ENCODE measurements at places on chromosomes 7 and 10.

- no peak for DNase-seq
These were observed 151.8 kb downstream of the SFMBT2 start for GRCh38 chr10:7258948-7259523.

DNA sequence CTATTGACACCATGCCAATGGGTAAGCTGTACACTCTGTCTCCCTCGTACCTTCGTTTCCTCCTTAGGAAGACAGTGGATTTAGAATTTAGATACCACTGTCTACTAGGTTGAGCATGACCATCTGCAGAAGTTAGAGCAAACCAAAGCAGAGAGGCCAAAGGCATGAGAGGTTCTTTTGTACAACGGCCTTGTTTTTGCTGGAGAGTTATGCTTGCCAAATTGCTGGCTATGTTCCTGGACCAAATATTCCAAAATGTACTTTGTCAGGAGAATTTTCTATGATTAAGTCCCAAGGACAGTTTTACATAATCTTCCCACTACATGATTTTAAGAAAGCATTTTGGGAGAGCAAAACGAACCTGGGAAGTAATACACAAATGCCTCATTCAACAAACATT lies 47.9 kb upstream of the PLCE1 start:
- no peak for DNase-seq

DNA sequence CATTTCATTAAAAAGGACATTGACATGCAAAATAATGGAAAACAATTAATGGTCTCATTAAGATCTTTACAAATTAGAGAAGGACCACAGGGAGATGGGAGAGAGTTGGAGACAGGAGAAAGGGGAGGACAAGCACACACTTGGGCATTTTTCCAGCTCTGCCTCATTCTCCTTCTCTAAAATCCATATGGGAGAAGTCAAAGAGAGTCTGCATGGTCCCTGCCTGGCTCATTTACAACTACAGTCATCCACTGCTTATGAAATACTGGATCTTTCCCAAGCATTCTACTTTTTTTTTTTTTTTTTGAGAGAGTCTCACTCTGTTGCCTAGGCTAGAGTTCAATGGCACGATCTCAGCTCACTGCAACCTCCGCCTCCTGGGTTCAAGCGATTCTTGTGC lies 518.9 kb upstream of the CELF2 start:
- DNase-seq = no peak

GRCh38 chr10:119541459-119542356 lies 811 bp downstream of the RGS10 start:
- DNase-seq = no peak

DNA sequence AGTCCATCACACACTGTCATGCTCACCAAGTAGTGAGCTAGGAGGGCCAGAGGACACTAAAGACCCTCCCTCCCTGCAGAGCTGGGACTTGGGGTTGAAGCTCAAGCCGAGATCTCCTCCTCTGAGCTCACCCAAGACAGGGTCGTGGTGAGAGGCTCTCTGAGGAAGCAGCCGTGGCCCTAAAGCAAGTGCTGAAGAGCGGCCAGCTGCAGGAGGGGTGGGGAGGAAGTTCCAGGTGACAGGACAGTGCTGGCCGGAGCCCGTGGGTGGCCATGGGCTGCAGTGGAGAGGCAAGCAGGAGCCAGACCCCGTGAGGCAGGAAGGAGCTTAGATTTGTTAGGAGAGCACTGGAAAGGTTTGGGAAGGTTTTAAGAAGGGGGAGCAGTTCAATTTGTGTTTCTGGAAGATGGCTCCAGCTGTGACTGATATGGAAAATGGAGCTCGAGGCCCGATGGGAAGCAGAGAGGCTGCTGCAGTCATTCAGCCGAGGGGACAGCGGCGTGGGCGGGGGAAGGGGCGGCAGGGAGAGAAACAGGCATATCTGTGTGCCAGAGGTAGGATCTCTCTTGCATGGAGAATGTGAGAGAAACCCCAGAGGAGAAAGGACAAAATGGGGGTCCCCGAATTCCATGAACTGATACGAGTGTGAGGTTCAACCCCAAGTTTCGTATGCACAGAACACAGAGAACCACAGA lies 26.9 kb upstream of the DNAAF5 start:
- no peak for DNase-seq

DNA sequence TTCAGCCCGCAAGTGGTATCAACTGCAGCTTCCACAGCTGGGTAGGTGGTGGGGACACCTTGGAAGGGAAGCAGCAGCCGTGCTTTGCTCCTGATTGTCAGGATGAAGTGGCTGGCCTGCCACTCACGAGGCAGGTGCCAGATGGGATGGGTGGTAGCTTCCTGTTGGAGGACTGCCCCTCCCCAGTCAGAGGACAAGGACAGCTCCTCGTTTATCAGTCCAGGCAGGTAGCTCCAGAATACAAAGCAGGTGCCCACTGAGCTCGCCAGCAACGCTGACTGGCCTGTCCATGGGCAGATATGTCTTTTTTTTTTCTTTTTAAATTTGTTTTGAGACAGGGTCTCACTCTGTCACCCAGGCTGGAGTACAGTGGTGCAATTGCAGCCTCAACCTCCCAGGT lies 431.3 kb downstream of the GALNT17 start:
- DNase-seq = no peak

DNA sequence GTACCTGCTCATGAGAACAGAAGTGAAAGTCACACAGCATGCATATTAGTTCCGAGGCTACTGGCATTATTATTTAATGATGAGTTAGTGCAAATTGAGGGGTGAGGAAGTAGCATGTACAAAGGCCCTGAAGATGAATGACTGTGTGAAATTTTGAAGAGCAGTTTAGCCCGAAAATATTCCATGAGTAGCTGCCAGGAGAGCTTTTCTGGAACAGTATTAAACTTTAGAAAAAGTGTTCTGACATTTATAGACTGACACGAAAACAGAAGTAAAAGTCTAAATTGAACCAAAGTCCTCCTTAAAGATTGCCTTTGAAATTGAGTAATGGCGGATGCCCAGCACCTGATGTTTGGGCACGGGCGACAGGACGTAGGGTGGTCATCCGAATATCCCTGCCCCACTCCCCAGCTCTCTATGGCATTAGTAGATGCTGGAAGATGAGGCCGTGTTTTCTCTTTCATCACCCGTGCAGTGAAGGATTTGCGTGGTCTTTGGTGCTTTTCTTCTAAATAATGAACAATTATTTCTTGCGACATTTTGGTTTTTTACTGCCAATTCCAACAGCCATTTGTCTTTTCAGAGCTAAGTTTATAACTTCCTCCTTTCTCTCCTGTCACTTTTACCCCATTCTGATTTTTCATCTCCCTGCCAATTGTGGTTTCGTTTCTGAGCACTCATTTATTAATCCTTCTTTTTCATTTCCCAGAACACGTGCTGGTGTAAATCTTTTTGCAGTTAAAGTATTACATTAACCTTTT lies 192.6 kb downstream of the MGMT start:
- DNase-seq = no peak

DNA sequence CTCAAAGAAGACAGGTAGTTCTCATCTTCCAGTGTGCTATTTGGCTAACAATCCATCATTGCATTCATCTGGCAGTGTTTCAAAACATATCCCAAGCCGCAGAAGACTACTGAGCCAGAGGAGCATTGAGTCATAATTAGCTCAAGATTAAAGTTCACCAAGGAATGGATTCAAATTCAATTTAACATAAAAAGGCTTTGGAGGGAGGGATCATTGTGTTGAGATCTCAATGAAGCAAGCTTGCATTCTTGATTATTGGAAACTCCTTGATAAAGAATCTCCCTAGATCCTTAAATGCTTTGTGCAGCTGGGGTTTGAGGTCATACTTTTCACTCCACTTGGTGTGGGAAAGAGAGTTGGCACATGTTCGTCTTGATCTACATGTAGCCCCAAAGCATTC lies 142.8 kb upstream of the SEMA3A start:
- DNase-seq = no peak

DNA sequence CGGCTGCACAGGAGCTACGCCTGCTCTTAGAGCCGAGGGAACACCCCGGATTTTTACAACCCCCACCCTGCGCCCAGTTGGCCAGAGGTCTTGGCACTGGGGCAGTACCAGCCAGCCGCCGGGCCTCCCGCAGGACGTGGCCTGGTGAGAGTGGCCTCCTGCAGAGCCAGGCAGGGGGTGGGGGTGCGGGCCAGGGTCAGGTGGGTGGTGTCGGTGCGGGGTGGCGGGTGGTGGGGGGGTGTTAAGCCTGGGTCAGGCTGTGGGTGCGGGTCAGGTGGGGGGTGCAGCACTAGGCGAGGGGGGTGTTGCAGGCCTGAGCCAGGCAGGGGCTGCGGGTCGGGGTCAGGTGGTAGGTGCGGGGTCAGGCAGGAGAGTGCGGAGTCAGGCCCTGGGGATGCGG lies 647 bp downstream of the ECHS1 start:
- DNase-seq = no peak

DNA sequence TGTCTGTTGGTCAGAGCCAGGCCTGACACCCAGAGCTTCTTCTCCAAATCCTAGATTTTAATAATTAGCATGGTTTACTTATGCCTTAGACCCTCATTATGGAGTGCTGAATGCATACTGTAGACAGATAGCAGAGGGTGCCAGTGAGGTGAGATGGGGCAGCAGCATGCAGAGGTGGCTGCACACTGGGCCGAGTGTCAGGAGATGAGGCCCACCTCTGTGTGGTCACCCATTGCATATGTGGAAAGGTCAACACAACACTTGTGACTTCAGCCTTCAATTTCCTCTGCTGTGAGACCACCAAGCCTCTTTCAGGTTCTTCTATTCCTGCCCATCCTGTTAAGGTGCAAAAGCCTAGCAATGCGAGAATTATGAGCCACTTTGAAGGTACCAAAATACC lies 39.7 kb upstream of the NMT2 start:
- DNase-seq = no peak

- DNase-seq = no peak
These were observed 10.0 kb upstream of the TLX1 start for GRCh38 chr10:101120884-101121653.

DNA sequence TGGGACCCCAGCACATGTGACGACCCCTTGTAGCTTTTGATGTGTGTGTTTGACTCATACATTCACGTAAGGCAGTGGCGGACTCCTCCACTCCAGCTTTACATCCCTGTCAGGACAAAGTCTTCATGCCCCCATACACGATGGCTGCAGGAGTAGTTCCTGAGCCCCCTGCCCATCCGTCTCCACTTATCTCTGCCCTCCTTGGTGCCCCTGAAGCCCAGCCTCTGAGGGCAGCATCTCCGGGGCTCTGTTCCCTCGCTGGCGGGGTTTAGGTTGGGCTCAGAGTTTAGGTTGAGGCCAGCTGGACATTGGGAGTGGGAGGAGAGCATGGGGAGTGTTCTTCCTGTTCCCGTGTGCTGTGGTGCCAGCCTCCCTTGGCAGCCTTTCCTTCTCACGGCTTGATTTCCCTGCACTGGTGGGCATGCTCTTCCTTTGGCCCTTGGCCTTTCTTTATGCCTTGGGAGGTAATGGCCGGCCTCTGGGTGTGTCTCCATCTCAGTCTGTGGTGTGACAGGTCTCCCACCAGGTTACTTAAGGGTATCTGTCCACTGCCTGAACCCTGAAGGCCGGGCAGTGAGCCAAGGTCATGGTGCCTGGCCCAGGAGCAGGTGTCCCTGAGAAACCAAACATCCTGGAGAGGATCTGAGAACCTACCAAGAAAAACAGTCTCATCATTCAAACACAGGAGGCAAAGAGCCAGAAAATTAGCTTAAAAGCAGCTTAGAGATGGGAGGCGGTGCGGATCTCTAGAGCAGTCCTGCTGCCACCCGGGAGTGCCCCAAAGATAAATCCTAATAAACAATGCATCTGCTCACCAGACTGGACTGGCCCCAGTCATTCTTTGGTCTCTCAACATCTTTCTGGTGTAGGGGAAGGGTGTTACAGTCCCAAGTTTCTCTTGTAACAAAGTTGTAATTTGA lies 85.5 kb downstream of the GLRX3 start:
- no peak for DNase-seq

DNA sequence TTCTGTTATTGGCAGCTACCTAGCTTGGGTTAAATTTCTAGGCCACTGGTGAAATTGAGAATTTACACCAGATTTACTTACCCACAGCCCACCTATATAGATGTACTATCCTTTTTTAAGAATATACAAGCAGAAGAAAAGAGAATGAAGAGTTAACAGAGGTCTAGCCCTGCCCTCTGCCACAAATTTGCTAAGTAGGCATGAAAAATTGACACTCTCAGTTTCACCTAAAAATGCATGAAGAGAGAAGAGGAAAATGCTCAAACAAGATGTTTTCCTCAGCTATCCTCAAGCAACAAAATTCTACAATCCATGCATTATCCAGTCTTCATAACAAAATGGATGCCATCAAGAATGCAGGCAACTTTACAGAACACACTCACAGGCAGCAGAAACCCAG lies 24.6 kb upstream of the RNF148 start:
- no peak for DNase-seq

GRCh38 chr10:102791754-102792395 lies 45.3 kb downstream of the CYP17A1 start:
- DNase-seq = no peak

DNA sequence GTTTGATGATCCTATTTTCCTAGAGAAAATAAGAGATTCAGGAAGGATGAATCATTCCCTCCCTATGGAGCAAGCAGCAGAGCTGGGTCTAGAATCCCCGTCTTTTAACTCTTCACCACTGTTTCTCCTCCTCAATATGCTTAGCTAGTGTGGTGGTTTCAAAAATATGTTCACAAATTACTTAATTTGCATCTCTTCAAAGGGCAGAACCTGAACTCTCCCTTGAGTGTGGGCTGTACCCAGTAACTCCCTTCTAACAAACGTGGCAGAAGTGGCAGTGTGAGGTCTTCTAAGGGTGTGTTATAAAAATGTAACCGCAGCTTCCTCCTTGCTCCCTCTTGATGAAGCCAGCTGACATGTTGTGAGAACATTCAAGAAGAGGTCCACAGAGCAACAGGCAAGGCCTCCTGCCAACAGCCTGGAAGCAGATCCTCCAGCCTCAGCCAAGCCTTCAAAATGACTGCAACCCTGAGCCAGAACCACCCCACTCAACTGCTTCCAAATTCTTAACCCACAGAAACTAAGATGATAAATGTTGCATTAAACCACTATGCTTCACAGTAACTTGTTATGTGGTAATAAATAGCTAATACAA lies 36.6 kb downstream of the SRPK2 start:
- no peak for DNase-seq

DNA sequence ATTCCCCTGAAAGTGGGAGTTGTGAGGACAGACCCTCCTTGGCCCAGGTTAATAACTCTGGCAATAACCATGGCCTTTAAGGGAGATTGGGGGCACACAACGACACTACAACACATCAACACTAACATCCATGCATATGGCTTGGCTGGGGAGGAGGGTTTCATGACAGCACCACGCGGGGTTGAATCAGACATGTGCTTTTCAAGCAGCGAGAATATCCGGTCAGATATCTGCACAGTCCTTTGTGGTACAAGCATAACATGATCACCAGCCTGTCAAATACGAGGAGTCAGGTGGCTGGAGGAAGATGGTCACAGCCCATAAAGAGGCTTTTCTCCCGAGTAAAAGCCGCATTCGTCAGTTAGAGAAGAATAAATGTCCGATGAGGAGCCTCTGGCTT lies 13.1 kb upstream of the KLRG2 start:
- no peak for DNase-seq

GRCh38 chr10:33034931-33035330 lies 76.9 kb upstream of the ITGB1 start:
- DNase-seq = no peak

GRCh38 chr7:79386688-79387422 lies 66.6 kb downstream of the MAGI2 start:
- no peak for DNase-seq

- DNase-seq = no peak
These were observed 80.6 kb downstream of the ARHGAP21 start for GRCh38 chr10:24642921-24643678.
